Forelimb muscle (tissue), 1 donor: ENCODE measurements at places on chromosomes 6 and 20.

- no peak for DNase-seq
Measured at GRCh38 chr20:45935416-45936046, 1.0 kb downstream of the PCIF1 start.

GRCh38 chr20:9269280-9269971 is 200.5 kb downstream of the PLCB4 start:
- no peak for DNase-seq

DNA sequence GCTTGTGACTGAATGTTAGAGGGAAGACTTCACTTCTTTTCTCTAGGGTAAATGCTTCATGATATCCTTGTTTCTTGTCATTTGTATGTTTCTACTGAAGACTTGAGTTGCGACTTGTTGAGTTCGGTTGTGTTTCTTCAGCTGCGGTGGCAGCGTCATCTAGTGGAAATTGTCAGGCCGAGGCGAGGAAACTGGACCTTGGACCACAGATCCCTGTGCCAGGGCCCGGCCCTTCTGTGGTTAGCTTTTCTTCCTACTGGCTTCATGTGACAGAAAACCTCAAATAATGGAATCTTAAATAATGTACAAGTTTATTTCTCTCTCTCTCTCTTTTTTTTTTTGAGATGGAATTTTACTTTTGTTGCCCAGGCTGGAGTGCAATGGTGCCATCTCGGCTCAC is 12.4 kb downstream of the MTHFD1L start:
- no peak for DNase-seq

DNA sequence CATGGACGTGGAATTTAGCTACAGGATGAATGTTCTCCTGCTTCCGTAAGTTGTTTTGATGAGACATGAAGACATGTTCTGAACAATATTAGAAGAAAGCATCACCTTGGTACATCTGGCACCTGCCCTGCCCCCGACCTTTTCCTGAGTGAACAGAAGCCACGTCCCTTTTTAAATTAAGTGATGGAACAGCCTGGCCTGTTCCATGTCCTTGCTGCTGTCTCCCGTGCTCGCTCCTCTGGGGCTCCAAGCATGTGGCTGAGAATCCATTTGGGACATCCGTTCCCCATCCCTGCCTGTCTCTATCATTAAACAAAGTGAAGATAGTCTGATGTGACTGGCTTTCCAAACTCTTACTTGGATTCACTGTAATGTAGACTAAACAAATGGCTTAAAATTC is 36.4 kb downstream of the ERMARD start:
- no peak for DNase-seq

- no peak for DNase-seq
Measured at GRCh38 chr6:3868544-3868943, 19.4 kb downstream of the FAM50B start.

- no peak for DNase-seq
Measured at GRCh38 chr20:37703035-37703845, 9.4 kb downstream of the CTNNBL1 start.

- no peak for DNase-seq
Measured at GRCh38 chr6:31355583-31355948, 1.4 kb downstream of the HLA-B start.

DNA sequence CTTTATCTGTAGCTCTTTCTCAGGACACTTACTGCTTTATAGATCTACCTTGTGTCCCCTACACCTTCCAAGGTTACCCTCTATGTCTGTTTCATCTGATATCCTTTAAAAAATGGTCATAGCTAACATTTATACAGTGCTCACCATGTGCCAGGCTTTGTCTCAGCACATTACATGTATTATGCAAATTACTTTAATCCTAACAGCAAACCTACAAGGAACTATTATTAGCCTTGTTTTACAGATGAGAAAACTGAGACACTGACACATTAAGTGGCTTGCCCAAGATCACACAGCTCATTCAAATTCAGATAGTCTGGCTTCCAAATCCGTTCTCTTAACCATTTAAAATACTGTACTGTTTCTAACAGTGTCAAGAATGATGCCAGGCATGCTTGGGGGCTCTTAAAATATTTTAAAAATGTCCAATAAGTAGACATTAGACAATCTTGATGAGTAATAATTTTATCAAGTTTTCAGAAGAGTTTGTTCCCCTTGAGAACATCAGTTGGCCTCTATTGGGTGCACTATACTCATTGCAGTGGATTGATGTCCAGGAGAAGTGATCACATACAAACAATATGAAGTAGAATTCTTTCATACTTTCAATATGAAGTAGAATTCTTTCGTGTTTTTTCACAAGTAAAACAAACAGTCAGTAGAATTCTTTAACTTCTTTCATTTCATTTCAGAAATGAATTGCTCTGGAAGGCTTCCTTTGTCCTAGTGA is 69.6 kb downstream of the DNAH8 start:
- DNase-seq = no peak

DNA sequence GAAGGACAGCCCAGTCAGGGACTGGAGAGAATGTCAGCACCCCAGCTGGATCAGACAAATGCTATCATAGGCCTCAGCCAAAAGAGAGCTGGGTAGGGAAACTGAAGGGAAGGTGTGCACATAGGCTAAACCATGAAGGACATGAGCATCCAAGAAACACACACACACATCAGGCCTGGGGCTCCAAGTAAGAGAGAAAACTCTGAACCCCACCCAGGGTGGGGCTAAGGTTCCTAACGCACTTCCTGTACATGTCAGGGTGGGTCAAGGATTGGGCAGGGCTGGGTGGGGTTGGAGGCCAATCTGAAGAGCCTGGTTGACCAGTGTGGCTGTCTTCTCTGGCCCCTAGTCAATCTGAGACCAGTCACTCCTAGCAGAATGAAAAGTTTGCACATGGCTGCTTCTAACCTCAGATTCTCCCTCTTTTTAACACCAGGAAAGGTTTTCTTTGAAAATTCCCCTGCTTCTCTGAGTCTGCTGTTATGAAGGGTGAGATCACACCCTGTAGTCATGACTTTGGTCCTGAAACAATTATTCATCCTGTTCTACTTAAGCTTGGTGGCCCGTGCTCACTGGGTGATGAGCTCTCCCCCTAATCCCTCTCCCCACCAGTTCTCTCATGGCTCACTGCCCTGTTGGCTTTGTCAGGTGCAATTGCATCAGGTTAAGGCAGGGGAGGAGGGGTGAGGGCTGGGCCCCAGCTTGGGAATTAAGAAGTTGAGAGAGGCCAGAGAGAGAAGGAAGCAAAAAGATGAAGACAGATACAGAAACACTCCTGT is 88.4 kb downstream of the MAFB start:
- no peak for DNase-seq

DNA sequence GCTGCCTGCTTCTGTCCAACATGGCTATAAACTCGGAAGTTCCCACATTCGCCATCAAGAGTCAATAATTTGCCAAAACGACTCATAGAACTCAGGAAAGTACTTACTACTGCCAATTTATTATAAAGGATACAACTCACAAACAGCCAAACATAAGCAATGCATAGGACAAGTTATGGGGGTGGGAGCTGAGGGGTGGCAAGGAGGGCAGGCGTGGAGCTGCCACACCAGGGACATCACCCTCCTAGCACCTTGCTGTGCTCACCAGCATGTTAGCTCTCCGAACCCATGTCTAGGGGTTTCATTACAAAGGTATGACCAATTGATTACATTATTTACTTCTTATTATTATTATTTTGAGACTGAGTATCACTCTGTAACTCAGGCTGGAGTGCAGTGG is 12.4 kb downstream of the EIF2S2 start:
- no peak for DNase-seq

GRCh38 chr6:78192057-78192456 is 539.2 kb downstream of the MEI4 start:
- no peak for DNase-seq

DNA sequence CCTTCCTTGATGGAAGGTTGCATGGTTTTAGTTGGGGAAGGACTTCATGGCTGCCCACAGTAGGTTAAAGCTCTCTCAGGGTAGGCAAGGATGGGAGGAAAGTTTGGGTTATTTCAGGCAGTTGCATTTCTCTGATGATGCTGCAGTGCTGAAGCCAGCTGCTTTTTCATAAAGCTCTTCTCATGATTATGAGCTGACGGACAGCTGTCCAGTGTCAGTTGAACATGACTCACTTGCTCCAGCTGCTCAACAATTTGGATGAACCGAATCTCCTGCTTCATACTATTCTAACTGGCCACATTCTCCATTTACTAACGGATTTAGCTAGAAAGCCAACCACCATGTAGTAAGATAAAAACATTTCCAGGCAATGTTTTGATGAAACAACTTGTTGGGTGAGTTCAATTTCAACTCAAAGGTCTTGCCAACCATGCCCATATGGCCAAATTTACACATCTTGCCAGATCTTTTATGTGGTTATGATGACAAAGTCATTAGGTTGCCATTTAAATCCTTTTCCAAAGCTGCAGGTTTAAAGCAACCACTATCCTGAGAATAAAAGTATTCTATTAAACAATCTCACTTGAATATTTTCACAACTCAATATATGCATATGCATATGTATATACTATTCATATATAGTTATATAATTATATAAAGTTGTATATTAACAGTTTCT is 125.9 kb downstream of the HS3ST5 start:
- DNase-seq = no peak

GRCh38 chr6:167832497-167833395 is 6.0 kb downstream of the AFDN start:
- no peak for DNase-seq

- no peak for DNase-seq
Measured at GRCh38 chr6:29809249-29809648, 18.4 kb upstream of the HLA-G start.

GRCh38 chr20:667351-668034 is 8.1 kb downstream of the SCRT2 start:
- no peak for DNase-seq

- DNase-seq = no peak
Measured at GRCh38 chr20:21324126-21324525, 21.0 kb downstream of the XRN2 start.

- DNase-seq = no peak
Measured at GRCh38 chr6:33144373-33144772, 47.9 kb downstream of the COL11A2 start.

- no peak for DNase-seq
Measured at GRCh38 chr20:44883214-44883902, 2.1 kb upstream of the YWHAB start.

DNA sequence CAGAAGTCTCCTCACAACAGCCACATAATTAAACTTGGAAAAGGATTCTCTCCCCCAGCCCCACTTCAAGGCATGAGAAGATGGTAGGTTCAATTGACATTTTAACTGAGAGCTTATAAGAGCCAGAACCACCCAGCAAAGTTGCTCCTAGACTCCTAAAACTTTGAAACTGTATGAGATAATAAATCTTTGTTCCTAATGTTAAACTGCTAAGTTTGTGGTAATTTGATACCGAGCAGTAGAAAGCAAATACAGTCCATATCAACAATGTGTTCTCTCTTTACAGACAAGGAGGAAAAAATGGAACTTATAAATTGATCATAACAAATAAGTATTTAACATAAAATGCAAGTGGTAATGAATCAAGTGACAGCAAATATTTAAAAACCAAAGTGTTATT is 831.8 kb downstream of the MAFB start:
- no peak for DNase-seq

DNA sequence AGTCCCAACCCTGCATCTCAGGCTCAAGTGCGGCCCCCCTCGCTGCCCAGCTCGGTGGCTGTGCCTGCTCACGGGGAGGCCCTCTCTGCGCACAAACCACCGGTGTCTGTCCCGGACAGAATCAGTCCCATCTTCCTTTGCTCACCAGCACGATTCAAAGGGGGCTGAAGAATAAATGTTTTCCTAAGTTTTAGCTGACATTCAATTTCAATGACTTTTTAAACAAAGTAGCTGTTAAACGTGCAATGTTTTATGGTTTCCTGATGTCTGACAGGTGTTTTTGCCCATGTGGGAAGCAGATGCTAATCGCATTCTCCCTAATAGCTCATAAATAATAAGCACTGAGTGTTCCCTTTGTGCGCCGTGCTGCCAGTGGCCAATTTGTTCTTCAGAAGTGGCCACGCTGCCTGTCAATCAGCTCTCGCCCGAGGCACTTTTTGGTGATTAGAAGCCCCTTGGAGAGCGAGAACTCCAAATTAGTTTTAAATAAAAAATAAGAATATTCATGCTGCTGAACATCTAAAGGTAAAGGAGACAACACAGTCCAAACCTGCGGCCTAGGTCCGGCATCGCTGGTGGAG is 26.3 kb downstream of the BHLHE23 start:
- DNase-seq = no peak

DNA sequence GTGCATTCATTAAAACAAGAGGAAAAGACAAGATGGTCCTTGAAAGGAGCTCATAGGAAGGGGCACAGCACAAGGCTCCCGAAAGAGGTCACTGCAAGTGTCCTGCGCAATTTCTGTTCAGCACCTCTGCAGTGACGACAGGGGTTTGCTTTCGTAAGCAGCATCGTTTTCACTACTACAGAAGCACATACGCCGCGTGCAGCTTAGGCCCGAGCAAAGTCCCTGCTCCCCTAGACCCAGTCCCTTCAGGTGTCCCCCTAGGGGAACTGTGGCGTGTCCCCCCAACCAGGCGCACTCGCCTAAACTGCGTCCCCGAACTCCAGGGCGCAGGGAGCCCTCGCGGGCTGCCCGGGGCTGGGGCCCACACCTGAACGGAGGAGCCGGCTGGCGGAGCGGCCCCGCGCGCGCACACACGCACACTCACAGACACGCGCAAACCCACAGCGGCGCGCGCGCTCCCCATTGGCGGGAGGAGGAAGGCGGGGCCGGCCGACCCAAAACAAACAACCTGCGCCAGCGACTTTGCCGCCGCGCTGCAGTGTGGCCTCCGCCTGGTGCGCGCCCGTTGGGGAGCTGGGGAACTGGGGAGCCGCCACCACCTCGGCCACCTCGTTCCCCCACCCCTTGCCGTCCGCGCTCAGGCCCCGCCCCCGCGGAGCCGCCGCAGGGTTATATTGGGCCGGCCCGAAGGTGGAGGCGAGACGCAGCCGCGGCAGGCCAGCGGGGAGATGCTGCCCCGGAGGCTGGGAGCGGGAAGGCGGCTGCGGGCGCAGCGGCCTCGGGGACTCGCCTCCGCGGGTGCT is at the start of gene FOXQ1:
Gene FOXQ1, plus strand, starts transcription at position 699 of the 803 bp plus-strand sequence. CDS start 607 bp downstream, outside the sequence.
- no peak for DNase-seq
